HFFc6 (cell line): ENCODE measurements at places on chromosomes 3 and 15. TPM values are rescaled to one million over a fixed set of nuclear protein-coding genes. Genes with fewer than 3 reads are reported as not detected.

SST gene
- total RNA-seq, result not detected in 3 replicates

GRK7 gene
- total RNA-seq, result not detected in 3 replicates

- H3K36me3 ChIP-seq, result no peaks in the 10 kb centered on the region
- peak; percentile 58 for DNase-seq
- H3K4me3 ChIP-seq, result no peak overlapping the region
- H3K27me3 ChIP-seq, result peaks cover 4% of the 10 kb centered on the region
Observed at GRCh38 chr3:179929091-179929529, 107.6 kb downstream of the PEX5L start.

DNA sequence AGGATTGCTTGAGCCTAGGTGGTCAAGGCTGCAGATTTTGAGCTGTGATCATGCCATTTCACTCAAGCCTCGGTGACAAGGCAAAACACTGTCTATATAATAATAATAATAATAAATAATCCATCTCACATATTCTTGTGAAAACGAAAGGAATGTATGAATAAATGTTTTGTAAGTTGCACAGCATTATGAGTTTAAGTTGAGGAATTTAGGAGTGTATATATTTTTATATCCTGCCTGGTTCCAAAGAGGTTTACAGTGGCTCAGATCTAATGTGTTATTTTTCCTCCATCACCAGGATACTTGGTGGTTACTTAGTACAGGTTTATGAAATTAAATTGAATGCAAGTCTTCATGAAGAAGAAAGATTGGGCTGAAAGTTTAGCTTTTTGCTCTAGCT, 77.2 kb downstream of the ATG7 start:
- peaks cover 5% of the 10 kb centered on the region for H3K27me3 ChIP-seq
- peaks cover 50% of the 10 kb centered on the region for H3K4me1 ChIP-seq
- peak overlapping the region; percentile 81 for H3K27ac ChIP-seq
- H3K36me3 ChIP-seq, result peaks cover 70% of the 10 kb centered on the region
- peak; percentile 6 for DNase-seq

DNA sequence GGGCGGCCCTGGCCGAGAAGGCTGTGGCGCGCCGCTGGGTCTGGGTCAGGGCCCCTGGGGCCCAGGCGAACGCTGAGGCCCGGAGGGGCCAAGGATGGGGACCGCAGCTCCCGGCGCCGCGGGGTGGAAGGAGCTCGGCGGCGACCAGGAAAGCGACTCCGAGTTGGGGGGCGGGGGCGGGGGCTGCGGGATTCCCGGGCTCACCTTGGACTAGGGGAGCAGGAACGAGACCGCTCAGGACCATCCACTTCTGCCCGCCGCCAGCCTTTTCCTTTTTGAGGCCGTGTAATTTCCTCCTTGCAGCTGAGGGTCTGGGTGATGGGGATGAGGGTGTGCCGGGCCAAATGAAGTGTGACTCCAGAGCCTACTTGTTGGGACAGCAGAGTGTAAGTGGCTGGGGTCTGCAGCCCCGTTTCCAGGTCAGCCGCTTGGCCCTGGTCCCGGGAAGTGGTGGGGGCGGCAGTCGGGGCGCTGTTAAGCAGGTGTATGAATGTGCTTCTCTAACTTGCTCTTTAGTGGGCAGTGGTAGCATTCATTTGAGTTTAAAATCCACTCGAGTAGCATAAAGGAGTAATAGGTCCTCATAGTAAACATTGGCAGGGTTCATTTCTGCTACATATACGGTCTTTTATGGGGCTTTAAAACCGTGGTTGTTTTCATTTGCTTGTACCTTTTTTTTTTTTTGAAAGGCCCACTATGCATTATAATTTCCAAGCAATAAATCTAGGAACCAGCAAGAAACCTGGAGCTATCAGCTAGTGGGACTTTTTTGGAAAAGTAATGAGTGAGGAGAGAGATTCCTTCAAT, 717 bp downstream of the PXK start:
- peak overlapping the region; percentile 99 for H3K4me3 ChIP-seq
- H3K27ac ChIP-seq, result peak overlapping the region; percentile 70
- peaks cover 60% of the 10 kb centered on the region for H3K4me1 ChIP-seq
